ENCODE measurements at places on chromosomes 7 and 10. TPM values are rescaled to one million over a fixed set of nuclear protein-coding genes. Genes with fewer than 3 reads are reported as not detected.

The ANKRD22 gene
- total RNA-seq: not detected

The LIPJ gene
- total RNA-seq: not detected

The TSPAN33 gene
- 0.19 TPM for total RNA-seq

The FAM25A gene
- total RNA-seq: not detected

The SEMA3C gene
- total RNA-seq: 4.2 TPM

The ANLN gene
- 95.5 TPM for total RNA-seq

The UNC5B gene
- total RNA-seq: 12.1 TPM

The PDE1C gene
- total RNA-seq: 1.2 TPM

The RNF133 gene
- 2.0 TPM for total RNA-seq

The NPC1L1 gene
- not detected for total RNA-seq

The FOXP2 gene
- total RNA-seq: 11.4 TPM

The GIMAP4 gene
- total RNA-seq: 408 TPM

The TBC1D12 gene
- 20.5 TPM for total RNA-seq

The COL1A2 gene
- total RNA-seq: 15.3 TPM

DNA sequence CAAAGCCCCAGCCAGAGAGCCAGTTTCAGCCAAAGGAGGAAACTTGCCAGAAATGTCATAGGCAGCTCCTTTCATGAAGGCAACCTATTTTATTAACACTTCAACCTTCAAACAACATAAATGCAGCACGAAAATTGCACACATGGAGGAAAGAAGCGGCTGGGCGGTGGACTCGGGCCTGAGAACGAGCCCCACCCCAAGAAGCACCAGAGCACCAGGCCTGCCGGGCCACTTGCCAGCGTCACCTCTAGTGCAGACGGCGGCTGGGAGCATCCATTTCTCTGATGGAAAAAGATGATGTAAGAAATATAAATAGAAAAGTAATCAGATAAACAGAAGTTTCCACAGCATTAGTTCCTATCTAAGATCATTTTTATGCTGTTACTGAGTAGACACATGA, 100.0 kb downstream of the TCERG1L start:
- DNase-seq: no peak

- peak; percentile 10 for DNase-seq
Observed at GRCh38 chr10:92200564-92200963, 90.3 kb downstream of the CPEB3 start.

GRCh38 chr10:47152861-47153349, 147.1 kb upstream of the GDF10 start:
- peak; percentile 30 for DNase-seq

DNA sequence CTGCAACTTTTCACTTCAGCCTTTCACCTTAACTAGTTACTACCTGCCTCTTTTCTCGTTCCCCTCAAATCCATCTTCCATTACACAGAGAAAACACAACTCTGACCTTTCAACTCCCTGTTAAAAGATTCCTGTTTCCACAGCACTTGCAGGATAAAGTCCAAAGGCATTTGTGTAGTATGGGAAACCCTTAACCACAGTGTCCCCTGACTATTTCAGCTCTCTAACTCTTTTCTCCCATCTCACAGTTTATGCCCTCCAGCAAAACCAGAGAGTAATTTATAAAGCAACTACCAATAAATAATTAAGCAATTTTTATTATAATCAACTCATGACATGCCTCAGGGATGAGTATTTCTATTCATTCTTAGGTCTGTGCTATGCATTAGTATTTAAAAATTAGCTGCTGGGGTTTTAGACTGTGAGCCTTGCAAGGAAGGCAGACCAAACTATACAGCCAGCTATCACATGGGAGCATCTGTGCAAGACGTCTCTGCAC, 51.0 kb downstream of the COL1A2 start:
- no peak for DNase-seq

- DNase-seq: no peak
Observed at GRCh38 chr10:109902992-109903947, 20.0 kb downstream of the XPNPEP1 start.

GRCh38 chr10:4810092-4810491, 15.9 kb upstream of the AKR1E2 start:
- peak; percentile 25 for DNase-seq

DNA sequence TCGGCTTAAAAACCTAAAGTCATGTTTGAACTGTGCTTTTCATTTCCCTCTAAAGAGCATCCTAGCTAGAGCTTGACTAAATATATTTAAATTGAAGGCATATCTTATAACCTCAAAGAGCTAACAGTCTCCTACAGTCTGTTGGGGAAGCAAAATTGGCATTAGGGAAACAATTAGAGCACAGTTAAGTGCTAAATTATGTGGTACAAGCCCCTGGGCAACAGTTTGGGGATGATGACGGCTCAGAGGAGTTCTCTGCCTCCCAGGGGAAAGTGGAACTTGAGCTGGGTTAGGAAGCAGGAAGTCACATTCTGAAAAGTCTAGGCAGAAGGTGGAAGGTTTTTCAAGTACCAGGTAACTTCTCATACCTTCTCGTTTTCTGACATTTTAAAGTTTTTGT, 18.6 kb upstream of the GOT1 start:
- no peak for DNase-seq

GRCh38 chr7:156764016-156764669, 123.6 kb downstream of the RNF32 start:
- peak; percentile 87 for DNase-seq

DNA sequence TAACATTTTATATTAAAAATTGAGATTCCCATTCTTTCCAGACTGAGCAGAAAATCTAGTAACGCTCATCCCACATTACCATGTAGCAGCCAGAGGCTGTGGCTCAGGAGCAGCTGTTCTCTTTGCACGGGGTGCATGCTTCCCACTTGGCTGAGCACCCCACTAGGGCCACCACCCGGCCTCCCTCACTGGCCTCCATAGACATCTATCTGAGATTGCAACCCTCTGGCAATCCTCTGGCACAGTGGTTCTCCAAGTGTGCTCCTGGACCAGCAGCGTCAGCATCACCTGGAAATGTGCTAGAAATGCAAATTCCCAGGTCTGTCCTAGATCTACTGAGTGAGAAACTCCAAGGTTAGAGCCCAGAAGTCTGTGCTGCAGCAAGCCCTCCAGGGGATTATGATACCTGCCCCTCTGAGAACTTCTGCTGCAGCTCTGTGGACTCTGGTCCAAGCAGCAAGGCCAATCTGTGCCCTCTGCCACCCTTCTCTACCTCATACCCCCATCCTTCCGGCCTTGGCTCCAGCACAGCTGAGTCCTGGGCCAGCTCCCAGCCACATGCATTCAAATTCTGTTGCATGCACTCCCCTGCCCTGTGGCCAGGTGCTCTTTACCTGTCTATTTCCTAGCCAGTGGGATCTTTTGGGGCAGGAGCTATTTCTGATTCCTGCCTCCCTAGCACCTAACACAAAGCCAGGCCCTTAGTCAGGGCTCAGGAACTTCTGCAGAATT, 301.5 kb downstream of the GRID1 start:
- no peak for DNase-seq

- no peak for DNase-seq
Observed at GRCh38 chr7:113832196-113832745, 86.5 kb downstream of the PPP1R3A start.

DNA sequence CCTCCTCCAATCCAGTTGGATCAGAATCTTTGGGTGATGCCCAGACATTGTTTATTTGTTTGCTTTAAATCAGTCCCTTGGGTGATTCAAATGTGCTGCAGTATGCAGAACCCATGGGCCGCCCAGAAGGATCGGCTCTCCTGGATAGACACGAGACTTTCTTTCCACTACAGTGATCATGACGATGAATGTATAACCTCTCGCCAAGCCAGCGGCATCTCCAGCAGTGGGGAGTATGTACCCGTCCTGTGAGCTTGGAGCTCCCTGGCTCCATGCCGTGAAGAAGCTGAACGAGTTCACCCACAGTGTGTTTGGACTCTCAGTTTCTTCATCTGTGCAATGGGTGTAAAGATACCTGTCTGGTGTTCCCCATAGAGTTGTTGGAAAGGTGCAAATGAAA, 162.3 kb downstream of the CAMK1D start:
- no peak for DNase-seq

DNA sequence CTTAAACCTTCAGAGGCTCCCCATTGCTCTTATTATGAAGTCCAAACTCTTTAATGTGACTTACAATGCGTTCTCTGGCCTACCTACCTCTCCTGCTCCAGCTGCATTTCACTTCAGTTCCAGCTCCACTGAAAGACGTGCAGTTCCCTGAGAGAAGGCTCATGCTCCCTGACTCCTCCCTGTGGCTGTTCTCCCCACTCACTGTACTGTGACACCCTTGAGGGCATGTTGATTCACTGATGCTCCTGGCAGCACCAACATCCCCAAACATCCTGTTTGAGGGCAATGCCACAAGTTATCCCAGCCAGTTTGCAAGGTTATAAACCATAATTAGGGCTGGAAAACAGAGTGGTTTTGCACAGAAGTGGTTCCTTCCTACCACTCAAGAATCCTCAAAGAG, 111.2 kb downstream of the LSM5 start:
- no peak for DNase-seq

GRCh38 chr7:31100445-31100844, 48.3 kb downstream of the ADCYAP1R1 start:
- no peak for DNase-seq

DNA sequence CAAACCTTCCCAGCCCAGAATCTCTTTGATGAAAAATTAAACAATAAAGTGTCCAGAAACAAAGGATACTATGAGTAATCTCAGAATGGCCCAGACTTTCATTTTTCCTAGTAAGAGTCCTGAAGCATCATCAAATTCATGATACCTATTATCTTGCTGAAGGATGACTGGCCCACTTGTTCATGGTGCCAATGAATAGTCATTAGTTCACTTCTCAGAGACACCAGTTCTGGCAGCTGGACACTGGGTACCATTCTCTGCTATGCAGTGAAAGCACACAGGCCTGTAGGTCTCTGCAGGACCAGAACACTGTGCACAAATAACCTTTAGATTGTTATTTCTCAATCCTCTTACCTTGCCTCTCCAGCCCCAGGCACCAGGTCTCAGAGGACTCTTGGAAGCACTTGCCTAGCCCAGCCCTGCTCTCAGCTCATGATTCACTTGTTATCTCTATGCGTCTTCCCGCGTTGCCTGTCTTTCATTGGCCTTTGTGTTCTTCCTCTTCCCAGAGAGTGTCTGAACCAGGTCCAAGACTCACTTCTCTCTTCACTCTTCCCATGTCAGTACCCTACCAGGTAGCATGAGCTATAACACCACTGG, 98.1 kb upstream of the AGBL3 start:
- no peak for DNase-seq

- DNase-seq: no peak
Observed at GRCh38 chr10:112979927-112980326, 29.9 kb downstream of the TCF7L2 start.

DNA sequence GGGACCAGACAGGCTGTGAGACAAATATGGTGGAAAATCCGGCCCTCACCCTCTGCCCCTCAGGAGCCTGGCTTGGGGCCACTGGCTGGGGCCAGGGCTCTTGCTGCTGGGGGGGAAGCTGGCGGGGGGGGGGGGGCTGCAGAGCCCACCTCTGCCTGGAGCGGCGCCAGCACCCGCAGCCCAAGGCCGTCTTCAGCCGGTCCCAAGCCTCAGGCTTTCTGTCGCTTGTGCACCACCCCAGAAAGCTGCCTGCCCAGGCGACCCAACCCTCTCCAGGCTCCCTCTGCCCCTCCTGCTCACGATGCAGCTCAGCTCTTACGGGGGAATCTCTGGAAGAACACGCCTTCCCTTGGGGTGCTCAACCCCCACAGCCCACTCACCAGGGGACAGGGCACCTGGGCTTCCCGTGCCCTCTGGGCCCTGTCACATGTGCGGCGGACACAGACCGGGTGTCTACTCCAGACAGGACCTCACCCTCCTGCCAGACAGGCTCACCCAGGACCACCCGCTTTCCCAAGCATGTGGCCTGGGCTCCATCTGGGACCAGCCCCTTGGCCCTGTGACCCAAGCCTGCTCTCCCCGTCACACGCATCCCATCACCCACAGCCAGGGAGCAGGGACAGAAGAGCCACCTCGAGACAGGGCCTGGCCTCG, 43.9 kb downstream of the DPYSL4 start:
- no peak for DNase-seq

- no peak for DNase-seq
Observed at GRCh38 chr7:43943417-43944187, 17.4 kb downstream of the UBE2D4 start.

- DNase-seq: no peak
Observed at GRCh38 chr7:112395411-112395810, 54.8 kb upstream of the IFRD1 start.

GRCh38 chr10:43089519-43089918, 12.7 kb downstream of the RET start:
- no peak for DNase-seq

- no peak for DNase-seq
Observed at GRCh38 chr10:62000037-62000603, 98.6 kb downstream of the ARID5B start.

GRCh38 chr10:78906734-78907390, 161.9 kb upstream of the ZMIZ1 start:
- DNase-seq: no peak
